ENCODE measurements at places on chromosomes 7 and 10.

GRCh38 chr10:30241422-30242110 lies 107.5 kb downstream of the MTPAP start:
- no peak for DNase-seq

DNA sequence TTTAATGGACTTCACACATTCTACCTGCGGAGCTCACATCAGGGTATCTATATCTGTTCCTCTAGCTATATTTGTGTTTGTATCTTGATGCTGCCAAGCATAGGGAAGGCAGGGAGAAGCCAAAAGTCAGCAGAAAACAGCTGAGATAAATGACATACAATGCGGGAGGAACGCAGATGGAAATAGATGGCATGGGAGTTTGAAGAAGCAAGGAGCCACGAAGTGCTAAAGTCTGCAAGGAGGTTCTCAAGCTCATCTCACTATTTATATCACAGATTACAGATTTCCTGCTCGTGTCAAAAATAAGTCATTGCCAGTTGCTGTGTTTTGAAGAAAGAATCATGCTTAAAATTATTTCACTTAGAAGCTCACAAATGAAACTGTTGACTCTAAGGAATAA lies 180.5 kb downstream of the DPP6 start:
- no peak for DNase-seq

DNA sequence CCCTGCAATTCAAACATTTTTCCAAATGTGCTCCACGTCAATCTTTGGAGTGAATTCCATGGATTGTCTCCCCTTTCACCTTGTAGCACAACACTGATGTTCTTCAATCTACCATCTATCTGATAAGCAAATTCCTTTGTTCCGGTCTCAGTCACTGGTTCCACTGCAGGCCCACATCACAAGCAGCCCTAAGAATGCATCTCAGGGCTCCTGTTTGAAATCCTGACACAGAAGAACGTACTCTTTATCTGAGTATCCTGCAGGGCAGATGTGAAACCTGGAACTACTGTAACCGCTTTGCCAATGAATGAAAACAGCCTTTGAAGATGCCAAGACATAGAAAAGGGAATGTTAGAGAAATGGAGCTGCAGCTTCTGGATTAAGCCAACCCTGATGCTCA lies 62.9 kb upstream of the FAM133B start:
- no peak for DNase-seq

DNA sequence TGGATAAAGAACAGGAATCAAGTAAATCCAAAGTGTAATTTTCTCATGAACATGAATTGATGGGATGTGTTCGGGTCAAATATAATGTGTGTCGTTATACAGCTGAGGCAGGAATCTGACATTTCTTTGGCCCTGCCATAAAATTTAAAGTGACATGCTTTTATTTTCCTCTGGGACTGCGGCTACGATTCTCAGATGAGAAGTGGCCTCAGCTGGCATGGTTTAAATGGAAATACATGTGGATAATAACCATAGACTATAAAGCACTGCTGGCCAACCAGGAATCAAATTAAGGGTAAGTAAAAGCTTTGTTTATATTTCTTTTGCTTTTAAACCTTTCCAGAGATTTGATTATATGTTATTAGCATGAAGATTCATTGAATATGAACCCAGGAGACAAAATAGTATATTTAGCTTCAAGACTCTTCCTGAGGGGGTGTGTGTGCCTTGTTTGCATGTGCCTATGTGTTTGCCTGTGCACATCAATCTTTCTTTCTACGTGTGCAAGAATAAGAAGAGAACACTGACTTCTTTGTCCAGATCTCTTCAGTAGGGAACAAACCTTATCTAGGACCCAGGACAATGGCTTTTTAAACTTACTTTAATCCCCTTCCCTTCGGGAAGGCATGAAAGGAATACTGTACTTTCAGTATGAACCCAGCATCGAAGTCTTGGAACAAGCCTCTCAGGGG lies 629.0 kb upstream of the PFKP start:
- DNase-seq, result no peak

DNA sequence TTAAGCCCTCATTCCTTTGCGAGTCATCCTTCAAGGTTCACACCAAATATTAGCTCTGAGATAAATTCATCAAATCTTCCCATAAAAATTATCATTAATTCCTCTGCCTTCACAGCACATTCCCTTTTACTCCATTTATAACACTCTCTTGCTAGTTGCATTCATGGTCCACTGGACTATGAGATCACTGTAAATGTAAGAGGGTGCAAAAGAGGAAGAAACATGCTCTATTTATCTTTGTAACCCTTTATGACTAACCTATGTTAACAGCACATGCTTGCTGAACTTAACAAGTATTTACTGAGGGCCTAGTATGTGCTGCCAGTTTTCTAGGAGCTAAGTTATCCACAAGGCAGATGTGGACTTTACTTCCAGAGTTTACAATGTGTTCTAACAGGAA lies 86.7 kb upstream of the TMEM168 start:
- DNase-seq, result no peak

DNA sequence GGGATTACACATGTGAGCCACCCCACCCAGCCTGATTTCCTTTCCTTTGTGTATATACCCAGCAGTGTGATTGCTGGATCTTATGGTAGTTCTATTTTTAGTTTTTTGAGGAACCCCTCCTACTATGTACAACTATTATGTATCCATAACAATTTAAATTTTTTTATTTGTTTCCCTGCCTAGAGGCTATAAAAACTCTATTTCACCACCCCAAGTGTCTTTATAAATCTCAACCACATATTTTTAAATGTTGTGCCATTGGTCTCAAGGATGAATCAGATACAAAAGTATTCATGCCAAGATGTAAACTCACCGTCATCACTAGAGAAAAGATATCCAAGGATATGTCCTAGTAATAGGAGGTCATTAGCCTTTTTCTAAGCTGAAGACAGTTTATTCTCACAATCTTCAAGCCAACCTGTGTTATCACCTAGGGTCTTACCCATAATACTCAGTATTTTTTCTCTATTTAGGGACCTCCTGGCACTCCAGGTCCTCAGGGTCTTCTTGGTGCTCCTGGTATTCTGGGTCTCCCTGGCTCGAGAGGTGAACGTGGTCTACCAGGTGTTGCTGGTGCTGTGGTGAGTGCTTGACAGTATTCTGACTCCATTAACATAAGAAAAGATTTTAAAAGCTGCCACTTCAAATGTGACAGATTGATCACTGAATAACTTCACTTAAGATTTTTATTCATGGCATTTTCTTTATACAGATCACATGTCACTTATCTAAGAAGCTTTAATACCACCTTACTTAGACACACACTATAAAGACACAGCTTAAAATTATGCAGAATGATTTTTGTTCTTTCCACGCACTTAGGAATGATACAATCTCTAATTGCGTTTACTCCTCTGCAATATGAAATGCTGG lies 29.4 kb downstream of the COL1A2 start:
- peak; percentile 31 for DNase-seq

- DNase-seq, result no peak
Observed at GRCh38 chr7:70040970-70041766, 442.9 kb downstream of the AUTS2 start.

DNA sequence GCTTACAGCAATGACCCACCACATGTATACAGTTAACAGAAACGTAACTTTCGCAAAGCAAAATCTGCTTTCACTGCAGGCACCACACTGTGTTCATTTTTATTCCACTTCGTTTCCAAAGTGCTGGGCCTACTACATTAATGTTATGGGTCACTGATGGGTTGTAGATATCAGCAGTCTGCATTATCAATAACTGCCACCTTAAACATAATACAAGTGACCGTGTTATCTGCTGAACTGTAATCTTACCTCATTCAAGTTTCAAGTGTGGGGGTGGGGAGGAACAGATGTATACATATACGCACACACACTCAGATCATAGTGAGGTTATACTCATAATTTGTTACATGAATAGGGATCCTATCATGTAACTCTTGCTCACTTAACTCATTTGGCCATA lies 21.1 kb downstream of the RNF32 start:
- no peak for DNase-seq

DNA sequence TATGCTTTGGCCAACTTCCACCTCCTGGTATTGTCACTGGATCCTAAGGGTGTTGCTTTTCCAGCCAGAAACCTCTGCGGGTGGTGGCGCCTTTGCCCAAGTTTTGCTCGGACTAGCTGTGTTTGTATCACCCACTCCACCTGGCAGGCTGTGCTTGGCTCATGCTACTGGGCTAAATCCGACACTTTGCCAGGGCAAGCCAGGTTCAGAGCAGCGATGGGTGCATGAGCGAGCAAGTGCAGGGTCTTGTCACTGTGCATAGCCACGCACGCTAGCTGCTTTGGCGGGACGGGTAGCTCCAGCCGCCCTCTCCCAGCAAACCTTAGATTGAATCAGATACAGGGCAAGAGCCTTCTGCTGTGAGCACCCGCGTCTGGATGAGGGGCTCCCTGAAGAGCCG lies 737.5 kb downstream of the PCDH15 start:
- DNase-seq, result no peak

GRCh38 chr7:16223963-16224707 lies 197.2 kb downstream of the CRPPA start:
- no peak for DNase-seq

DNA sequence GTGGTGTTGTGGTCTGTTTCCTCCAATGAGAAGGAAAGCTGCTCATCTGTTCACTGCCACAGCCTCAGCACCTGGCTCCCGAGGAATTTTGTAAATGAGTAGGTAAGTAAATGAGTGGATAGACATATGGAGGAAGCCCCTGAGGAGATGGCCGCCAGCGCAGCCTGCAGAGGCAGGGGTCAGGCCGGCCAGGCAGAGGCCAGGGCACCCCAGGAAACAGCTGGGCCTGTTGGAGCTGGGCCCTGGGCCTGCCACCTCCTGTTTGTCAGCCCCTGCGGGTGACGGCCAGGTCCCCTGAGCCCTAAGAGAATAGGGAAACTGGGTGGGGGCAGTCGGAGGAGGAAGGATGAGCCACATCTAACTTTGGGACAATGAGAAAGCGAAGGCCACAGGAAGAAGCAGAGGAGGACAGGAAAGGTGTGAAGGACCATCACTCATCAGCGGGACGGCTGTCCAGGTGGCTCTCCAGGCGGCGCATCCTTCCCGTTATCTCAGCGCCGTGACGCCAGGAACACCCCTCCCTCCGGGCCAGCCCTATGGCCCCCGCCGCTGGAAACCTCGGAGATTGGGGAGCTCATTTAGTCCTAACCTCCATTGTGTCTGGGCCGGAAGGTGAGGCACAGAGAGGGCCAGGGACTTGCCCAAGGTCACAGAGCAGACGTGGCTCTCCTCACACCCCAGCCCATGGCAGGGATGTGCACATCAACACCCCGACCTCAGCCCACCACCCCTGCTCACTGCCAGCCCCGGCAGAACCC lies 142.3 kb upstream of the UNC5B start:
- no peak for DNase-seq

GRCh38 chr10:76740514-76740913 lies 897.1 kb downstream of the KCNMA1 start:
- no peak for DNase-seq

- DNase-seq, result no peak
Observed at GRCh38 chr7:81638198-81638597, 131.6 kb downstream of the HGF start.

- no peak for DNase-seq
Observed at GRCh38 chr7:142414135-142414534, 156.3 kb upstream of the PRSS58 start.

- DNase-seq, result no peak
Observed at GRCh38 chr7:44100458-44101302, 3.5 kb upstream of the AEBP1 start.

GRCh38 chr10:112658900-112659638 lies 212.1 kb downstream of the VTI1A start:
- DNase-seq, result no peak

DNA sequence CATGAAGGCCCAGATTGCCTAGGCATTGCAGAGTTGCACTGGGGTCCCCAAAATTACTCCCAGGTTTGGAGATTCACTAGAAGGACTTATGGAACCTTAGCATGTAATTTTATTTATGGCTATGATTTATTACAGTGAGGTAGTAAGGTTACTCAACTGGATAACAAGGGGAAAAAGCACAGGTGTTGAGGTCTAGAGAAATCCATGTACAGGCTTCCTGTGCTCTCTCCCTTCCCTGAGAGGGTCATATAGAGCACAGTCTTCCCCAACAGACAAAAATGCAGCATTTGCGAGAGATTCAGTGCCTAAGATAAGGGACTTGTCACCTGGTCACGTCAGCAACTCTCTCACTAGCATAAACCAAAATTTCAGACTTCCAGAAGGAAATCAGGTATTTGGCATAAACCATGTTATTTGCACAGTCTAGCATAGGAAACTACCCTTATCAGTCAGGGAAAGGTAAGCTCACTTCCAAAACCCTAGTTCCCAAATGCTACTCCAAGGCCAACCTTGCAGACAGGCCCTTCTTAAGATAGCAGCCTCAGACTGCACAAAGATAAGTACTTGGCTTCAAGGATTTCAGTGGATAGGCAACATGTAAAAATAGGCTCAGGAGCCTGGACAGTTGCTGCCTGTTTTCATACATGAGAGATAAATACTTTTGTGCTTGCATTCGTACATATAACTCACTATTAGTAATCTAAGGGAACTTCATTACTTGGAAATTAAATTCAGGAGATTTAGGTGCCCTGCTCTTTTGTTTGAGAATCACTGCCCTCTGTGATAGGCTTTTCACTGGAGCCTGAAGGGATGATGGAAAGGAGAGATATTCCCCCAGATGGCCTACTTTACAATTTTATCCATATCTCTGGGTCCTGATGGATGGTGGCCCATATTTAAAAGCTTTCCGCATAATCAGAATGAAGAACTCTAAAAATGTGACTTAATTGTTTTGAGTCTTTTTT lies 378.4 kb upstream of the LRGUK start:
- no peak for DNase-seq

DNA sequence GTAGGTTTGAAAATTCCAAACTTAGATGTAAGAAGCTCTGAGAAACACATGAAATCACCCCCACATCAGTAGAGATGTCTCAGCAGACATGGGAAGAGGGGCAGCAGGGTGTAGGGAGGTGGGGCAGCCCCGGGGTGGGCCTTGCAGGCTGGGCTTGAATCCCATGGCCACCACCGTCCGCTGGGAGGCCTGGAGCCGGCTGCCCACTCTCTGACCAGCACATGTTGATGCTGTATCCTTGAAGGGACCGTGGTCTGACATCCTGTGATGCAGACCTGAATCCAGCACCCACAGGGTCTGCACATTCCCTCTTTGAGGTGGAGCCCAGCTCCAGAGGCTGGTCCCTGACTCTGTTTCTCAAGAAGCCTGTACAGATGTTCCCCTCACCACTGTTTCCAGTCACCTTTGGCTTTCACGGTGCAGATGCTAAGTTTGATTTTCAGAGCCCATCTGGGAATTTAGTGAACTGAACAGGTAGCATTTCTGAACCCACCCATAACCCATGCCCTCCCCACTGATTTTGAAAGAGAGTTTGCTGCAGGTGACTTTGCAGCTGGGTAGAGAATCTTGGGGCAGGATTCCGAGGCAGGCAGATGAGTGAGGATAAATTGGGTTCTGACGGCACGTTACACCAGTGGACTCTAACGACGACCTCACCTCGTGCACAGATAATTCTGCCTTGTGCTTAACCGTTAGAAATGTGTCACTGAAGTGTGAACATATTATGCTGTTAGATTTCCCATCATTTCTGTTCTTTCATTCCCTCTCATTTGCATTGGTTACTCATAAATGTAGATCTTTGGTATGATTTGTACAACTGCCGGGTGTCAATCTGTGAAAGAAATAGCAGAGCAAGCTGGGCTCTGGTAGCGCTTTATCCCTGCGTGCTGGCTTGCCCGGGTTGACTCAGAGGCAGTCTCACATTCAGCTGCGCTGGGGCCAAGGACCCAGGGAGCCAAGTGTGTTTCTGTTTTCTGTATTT lies 45.7 kb downstream of the IKZF1 start:
- no peak for DNase-seq

- no peak for DNase-seq
Observed at GRCh38 chr10:11237571-11237970, 219.9 kb downstream of the CELF2 start.
